ENCODE measurements at places on chromosomes 3 and 15. TPM values are rescaled to one million over a fixed set of nuclear protein-coding genes. Genes with fewer than 3 reads are reported as not detected.

GRCh38 chr3:15345608-15346137 is 13.3 kb upstream of the SH3BP5 start:
- DNase-seq, result peak; percentile 14

DNA sequence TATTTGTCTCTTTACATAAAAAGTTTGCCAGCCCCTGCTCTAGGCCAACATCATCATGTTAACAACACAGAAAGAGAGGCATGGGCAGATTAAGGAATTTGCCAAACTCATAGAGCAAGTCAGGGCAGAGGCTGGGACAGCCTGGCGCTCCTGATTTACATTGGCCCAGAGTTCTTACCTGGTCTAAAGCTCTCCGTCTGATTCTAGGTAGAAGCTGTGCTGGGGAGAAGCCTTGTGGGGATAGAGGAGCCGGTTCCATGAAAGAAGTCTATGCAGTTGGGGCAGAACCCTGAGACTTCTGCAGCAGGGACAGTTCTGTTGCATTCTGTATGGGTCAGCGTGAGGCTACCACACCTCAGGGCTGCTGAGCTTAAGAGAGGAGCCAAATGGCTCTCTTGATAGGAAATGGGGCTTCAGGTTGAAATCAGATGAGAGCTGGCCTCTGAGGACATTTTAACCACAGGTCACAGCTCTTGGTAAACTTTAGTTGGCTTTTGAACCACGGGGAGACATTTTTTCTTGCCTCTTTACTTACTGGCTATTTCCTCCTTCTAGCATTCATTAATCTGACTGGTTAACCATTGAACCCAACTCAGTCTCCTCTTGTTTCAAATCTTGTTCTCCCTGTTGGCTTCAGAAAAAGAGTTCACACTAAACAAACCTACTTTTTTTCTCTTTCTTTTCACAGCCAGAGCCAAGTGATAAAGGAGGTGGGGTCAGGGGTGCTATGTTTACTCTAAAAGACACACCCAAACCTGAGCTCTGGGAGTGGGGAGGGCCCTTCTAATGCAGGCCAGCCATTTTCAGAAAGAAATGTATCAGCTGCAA is 250.7 kb downstream of the OPA1 start:
- no peak for DNase-seq

GRCh38 chr15:93478947-93479346 is 389.9 kb upstream of the RGMA start:
- DNase-seq, result no peak

- no peak for DNase-seq
Measured at GRCh38 chr3:129505341-129505740, 23.1 kb upstream of the RHO start.

GRCh38 chr15:71088683-71089082 is 26.6 kb upstream of the THSD4 start:
- no peak for DNase-seq

- no peak for DNase-seq
Measured at GRCh38 chr3:49277383-49277775, 347 bp upstream of the C3orf62 start.

DNA sequence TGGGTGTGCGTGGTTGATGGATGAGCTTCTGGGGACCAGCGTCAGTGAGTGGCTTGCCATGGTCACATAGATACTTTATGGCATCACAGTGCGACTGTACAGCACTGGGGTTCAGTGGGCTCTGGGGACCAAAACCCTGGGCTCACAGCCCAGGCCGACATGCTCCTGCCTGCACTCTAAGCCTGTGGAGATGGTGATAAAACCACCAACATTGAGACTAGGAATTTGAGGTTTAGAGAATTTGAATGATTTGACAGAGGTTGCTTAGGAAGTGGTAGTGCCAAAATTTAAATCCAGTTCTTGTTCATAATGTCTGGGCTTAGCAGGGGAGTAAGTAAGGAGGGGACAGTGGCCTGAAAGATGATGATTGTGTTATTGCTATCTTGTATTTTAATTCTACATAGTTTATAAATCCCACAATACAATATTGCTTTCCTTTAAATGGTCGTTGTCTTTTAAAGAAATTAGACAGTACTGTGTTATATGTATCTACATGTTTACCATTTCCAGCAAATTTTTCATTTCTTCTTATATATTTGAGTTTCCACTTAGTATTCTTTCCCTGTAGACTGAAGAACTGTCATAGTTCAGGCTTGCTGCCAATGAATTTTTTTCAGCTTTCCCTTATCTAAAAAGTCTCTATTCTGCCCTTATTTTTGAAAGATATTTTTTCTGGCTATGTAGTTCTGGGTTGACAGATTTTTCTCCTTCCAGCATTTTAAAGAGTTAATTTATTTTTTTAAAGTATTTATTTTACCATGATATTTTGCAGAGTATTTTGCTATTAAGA is 235.4 kb upstream of the RGMA start:
- no peak for DNase-seq

TMEM89 gene
- total RNA-seq, result 0.32 TPM

- no peak for DNase-seq
Measured at GRCh38 chr15:38684440-38685010, 119.9 kb upstream of the RASGRP1 start.

- no peak for DNase-seq
Measured at GRCh38 chr3:188326968-188327367, 173.0 kb downstream of the LPP start.

- DNase-seq, result no peak
Measured at GRCh38 chr3:112005091-112005672, 6.5 kb downstream of the TAGLN3 start.

- no peak for DNase-seq
Measured at GRCh38 chr15:96328181-96328876, 2.2 kb upstream of the NR2F2 start.

- no peak for DNase-seq
Measured at GRCh38 chr15:27061739-27062138, 90.8 kb downstream of the GABRG3 start.

PAK6 gene
- total RNA-seq, result 0.35 TPM

DNA sequence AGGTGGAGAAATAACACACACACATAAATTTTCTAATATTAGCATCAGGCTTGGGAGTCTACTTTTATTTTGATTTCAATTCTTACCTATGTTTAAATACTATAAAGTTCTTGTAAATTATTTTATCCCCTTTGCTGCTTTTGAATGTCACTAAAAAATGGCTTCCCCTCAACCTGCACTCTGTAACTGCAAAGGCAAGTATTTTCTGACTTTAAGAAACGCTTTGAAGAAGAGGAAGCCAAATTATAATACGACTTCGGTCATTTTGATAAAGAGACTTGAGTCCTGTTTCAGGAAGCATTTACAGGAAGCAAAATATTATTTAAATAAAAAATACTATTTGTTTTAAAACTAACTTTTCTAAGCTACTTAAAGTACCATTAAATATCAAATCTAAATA is 627.7 kb upstream of the AGTR1 start:
- no peak for DNase-seq

- no peak for DNase-seq
Measured at GRCh38 chr3:11536936-11537612, 106.6 kb downstream of the VGLL4 start.

DNA sequence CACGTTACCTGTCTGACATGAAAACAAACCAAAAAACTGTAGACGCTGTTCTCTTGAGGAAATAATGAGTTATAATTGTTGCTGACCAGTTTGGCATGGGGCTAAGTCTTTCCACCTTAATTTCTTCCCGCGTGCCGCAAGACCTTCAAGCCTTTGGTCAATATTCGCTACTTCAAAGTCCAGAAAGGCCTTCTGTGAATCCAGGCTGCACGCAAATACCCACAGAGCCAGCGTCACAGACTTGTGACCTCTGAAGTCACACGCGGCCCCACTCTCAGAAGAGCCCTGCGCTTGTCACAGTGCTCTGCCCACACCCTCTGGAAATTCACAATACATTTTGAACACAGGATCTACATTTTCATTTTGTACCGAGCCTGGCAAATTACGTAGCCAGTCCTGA is 275.2 kb downstream of the SHQ1 start:
- no peak for DNase-seq

- no peak for DNase-seq
Measured at GRCh38 chr15:98738689-98739401, 90.5 kb downstream of the IGF1R start.

DNA sequence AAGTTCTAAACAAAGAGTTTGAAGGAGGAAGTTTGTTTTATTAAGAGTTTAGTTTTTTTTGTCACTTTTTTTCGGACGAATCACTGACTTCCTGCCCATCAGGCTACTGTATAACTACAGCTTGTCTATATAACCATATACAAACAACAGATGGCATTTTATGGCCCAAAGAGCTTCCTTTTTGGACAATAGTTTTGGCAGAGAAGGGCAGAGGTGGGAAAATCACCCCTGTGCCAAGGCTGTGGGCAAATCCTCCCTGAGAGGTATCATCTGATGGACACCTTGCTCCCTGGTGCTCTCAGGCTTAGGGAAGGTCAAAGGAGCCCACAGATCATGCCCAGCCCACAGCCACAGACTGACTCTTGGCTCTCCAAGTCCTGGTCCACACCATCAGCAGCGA is 113.4 kb downstream of the OXNAD1 start:
- no peak for DNase-seq

TXNRD3 gene
- total RNA-seq, result 1.3 TPM

GOLGA8H gene
- not detected for total RNA-seq

STAC gene
- 0.12 TPM for total RNA-seq

DNA sequence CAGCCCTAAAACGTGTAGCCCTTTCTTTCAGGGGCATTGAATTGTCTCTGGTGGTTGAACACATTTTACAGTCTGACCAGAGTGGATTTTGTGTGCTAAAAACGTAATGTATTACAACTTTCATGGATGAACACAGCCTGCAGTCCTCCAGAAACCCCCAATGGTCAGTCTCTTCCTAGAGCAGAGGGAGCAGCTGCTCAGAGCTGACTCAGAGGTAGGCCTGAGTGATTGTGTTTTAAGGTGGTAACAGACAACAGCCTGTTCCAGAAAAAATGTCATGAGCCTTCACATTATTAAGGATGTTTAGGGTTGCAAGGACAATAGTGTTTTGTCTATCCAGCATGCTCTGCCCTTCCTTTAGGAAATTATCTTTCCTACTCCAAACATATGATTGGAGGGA is 34.5 kb upstream of the CTNNB1 start:
- DNase-seq, result no peak

IL5RA gene
- total RNA-seq, result not detected

- DNase-seq, result no peak
Measured at GRCh38 chr3:159887911-159888310, 100.7 kb upstream of the IL12A start.

- DNase-seq, result no peak
Measured at GRCh38 chr15:92140796-92141195, 252.9 kb upstream of the ST8SIA2 start.

- no peak for DNase-seq
Measured at GRCh38 chr3:31391150-31391549, 141.6 kb upstream of the STT3B start.

DNA sequence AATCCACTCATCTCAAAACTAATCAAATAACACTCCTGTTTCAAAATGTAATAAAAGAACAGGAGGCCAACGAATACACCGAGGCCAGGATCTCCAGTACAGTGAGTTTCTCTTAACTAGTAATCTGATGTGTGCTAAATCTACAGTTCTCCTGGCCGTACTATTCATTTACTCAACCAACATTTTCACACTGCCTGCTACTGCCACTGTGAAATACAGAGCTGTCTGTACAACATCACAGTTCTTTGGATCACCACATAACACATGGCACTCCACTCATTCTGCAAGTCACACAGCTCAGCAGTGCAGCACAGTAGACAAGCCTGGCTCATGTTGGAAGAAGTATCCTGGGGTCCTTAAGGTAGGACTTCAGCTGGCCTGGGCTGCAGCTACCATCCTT is 21.9 kb downstream of the RIOX2 start:
- DNase-seq, result no peak

DNA sequence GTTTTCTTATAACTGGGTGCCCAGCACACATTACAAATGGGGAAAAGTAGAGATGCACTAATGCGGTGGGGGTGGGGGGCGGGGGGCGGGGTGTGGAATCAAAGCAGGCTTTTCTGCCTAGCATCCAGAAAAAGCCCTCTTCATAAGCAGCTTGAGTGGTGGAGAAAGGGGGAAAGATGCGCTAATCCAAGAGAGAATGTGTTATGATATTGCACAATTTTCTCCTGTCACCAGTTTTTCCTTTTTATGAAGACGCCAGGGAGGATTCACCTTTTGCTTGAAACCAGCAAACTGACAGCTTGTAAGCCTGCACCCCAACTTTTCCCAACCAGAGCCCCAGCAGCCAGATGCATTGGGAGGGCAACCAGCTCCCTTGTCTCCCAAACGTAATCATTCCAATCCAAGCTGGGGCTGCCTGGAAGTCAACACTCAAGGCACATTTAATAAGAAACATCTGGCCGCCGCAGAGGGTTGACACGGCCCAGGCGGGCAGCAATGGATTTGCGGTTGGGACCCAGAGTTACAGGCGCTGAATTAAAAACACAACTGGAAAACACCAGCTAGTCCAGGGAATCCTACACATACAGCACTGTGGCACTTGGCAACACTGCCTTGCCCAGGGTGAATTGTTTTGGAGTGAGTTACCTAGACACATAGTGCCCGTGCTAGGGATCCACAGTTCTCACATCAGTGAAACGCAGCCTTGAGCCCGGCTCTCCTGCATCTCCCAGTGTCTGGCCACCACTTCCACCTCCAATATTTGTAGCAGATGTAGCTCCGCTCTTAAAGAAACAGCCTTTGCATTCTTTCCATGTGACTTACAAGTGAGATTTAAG is 218.5 kb upstream of the PRICKLE2 start:
- DNase-seq, result no peak

GRCh38 chr15:73388256-73388781 is 19.6 kb upstream of the HCN4 start:
- no peak for DNase-seq

GRCh38 chr15:76059320-76060117 is at the start of gene TMEM266:
TSS of gene TMEM266 (plus strand) at chr15:76059985. CDS start at chr15:76134264, 74,279 bp downstream.
- DNase-seq, result peak; percentile 16

CYP19A1 gene
- total RNA-seq, result not detected

- DNase-seq, result no peak
Measured at GRCh38 chr3:173440514-173440913, 43.0 kb downstream of the NLGN1 start.

- DNase-seq, result no peak
Measured at GRCh38 chr3:125280668-125281361, 68.3 kb upstream of the SLC12A8 start.

DNA sequence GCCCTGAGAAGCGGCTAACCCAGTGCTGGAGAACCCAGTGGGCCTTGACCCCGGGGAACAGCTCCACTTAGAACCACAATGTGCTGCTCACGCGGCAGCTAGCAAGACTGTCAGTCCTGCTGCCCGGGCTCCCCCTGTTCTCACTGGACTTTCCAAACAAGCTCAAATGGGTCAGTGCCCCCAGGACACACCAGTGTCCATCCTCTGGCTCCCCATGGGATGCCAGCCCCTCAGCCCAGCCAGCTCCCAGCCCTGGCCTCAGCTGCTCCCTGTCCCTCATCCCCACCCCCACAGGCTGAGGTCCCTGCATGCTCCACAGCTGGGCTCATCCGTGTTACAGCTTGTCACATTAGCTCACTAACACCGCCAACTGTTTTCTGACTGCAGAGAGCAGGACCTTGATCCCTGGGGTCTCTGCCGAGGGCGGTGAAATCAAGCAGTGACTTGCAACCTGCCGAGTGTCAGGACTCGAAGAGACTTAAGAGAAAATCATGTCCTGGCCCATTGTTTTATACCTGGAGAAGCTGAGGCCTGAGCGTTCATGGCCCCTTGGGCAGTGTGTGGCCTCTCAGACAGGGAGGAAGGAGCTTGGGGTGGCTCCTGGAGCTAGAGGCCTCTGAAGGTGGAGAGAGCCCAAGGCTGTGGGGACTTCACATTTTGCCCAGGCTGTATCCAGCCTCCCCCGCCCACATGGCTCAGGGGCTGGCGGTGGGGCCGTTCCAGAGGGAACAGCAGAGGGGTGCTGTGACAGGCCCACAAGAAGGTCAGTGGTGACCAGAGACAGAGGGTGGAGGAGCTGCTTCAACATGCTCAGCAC is 157.5 kb downstream of the MEGF11 start:
- DNase-seq, result no peak
